ENCODE measurements at places on chromosomes 5 and 9. TPM values are rescaled to one million over a fixed set of nuclear protein-coding genes. Genes with fewer than 3 reads are reported as not detected.
A peak's percentile ranks its signal among the peaks of the same experiment; 100 is the strongest.

DNA sequence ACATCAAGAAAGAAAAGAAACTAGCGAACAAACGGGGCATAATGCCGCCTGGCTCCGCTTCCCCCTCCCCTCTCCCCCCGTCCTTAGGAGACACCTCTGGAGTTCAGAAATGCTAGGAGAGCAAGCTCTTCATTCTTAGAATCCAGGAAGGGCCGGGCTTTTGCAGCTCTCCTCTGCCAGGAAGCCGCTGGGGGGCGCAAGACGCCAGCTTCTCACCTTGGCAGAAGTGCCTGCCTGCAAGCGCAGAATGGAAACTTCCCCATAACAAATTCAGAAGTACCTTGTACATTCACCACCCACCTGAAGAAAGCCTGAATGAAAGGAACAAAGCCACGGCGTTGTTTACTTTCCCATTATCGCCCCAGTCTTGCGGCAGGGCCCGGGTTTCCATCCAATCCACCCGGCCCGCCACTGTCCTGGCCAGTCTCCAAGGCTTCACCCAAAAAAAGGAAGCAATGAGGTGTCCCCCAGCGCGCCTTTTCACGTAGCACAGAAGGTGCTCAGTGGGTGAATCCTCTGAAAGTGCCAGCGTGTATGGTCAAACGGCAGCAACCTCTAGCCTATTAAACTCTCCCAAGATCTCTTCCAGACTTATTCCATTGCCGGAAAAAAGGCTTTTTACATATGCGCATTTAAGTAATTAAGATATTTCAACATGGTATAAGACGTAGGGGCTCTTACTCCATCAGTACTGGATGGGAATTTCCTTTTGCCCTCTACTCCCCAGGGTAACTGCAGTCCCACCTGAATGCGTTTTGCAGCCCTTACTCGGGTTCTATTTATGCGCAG lies 1.6 kb upstream of the GADD45G start:
- DNase-seq = peak; percentile 64

GRCh38 chr5:172758077-172758833 lies 12.7 kb downstream of the DUSP1 start:
- no peak for DNase-seq

TRIM23 gene
- polyA plus RNA-seq = 10.8 TPM

- peak; percentile 20 for DNase-seq
These were observed 550 bp downstream of the CORO2A start for GRCh38 chr9:98191671-98192502.

DNA sequence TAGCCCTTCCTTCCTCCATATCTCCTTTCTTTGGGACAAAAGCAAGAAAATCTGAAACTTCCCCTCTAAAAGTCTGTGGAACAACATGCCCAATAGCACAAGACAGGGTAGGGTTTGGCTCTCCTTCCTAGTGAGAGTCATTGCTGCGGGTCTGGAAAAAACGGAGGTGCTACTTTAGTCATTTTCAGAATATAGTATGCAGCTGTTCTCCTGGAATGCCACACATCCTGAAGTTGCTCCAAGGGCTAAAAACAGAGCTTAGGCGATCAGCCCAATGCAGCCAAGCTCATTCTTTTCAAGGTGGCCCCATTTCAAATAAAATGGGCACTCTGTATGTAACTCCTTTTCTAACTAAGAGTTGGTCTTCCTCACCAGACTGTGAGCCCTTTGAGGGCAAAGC lies 39.5 kb upstream of the MYOT start:
- no peak for DNase-seq

GRCh38 chr5:10600626-10601245 lies 36.9 kb downstream of the ANKRD33B start:
- no peak for DNase-seq

CCDC187 gene
- not detected for polyA plus RNA-seq

- DNase-seq = no peak
These were observed 68.8 kb upstream of the LRRC70 start for GRCh38 chr5:62509806-62510205.

SLCO6A1 gene
- not detected for polyA plus RNA-seq

PCDHGA3 gene
- polyA plus RNA-seq = 0.11 TPM

FAT2 gene
- polyA plus RNA-seq = not detected

- no peak for DNase-seq
These were observed 126.1 kb upstream of the RETREG1 start for GRCh38 chr5:16742938-16743337.

- no peak for DNase-seq
These were observed 40.1 kb upstream of the GLIS3 start for GRCh38 chr9:4339836-4340560.

CMYA5 gene
- polyA plus RNA-seq = not detected

GRCh38 chr9:74570879-74571512 lies 73.9 kb downstream of the RORB start:
- no peak for DNase-seq

IL17B gene
- not detected for polyA plus RNA-seq

DNA sequence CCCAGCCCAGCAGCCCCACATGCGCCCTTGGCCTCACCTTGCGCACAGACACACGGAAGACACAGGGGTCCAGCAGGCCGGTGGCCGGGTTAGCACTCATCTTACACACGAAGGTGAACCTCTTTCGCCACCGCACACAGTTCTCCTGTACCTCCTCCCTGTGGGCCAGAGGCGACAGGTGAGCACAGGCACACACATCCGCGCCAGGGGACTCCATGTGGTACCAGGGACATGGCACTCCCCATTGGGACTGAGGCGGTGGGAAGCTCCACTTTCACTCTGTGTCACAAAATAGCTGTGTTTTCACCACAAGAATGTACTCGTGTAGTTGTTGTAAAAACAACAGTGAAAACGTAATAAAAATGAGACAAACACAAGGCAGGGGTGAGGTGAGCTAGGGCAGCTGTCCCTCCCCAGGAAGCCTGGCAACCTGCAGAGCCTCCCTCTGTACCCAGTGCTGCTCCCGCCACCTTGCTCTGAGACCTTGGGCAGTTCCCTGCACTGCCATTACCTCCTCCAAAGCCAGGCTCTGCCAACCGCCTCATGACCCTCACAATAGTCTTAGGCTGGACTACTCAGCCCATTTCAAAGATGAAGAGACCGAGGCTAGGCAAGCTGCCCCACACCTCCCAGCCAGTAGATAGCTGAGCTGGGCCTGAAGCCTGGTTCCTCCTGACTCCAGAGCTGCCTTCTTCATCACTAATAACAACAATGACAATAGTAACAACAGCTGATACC lies 16.3 kb upstream of the DPM2 start:
- no peak for DNase-seq

NR6A1 gene
- polyA plus RNA-seq = not detected

CTSV gene
- polyA plus RNA-seq = 0.26 TPM

SOHLH1 gene
- not detected for polyA plus RNA-seq

C9orf50 gene
- not detected for polyA plus RNA-seq

RBM22 gene
- 52.9 TPM for polyA plus RNA-seq

- DNase-seq = no peak
These were observed 191.6 kb downstream of the PLK2 start for GRCh38 chr5:58268268-58268667.

DNA sequence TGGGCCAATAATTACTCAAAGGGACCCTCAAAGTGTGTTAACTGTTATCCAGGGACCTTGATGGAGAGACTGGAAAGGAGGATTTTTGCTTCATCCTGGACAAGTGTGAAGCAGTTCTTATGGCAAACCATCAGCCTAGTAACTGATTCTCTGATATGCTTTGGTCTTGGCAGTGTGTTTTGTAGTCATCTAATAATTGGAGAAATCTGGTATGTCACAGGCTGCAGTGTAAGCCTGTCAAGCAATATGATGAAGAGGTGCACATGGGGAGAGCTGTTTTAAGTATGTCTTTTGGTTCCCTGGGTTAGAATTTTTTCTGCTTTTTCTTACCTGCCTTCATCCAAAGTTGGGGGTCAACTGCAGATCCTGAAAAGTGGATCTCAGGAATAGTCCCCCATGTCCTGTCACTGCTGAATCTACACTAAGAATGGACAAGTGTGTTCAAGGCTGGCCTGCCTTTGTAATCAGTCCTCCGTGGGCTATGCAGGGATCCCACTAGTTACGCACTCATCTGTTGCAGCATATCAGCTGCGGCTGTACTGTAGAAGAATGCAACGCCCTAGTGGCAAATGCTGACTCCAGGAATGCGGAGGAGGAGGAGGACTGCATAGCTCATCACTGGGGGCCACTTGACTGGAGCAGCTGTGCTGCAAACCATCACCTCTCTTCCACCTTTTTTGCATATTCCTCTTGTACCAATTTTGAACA lies 1.9 kb downstream of the SPTAN1 start:
- DNase-seq = no peak

PRR16 gene
- polyA plus RNA-seq = not detected

GRCh38 chr5:40494631-40495236 lies 185.0 kb upstream of the PTGER4 start:
- DNase-seq = no peak

DNA sequence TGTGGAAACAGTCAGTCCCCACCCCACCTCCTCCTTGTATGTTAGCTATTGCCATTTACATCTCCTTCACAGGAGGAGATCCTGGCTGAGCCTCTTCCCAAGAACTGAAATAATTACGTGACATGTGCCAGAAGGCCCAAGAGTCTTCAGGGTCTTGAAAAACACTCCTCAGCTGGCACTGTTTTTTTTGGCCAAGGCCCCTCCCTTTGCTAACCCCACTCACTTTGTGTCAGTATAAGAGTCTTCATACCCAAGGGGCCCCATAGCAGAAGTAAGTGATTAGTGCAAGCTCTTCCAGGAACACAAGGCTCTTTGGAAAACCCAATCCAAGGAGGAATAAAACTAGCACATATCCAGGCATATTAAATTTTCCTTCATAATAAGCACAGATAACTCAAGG lies 5.7 kb upstream of the LARP1 start:
- DNase-seq = no peak

- DNase-seq = no peak
These were observed 243.8 kb upstream of the PUM3 start for GRCh38 chr9:3087697-3088096.

SLC6A18 gene
- not detected for polyA plus RNA-seq

- no peak for DNase-seq
These were observed 3.2 kb downstream of the C1QTNF2 start for GRCh38 chr5:160367261-160367660.

CDC25C gene
- polyA plus RNA-seq = 0.19 TPM

DNA sequence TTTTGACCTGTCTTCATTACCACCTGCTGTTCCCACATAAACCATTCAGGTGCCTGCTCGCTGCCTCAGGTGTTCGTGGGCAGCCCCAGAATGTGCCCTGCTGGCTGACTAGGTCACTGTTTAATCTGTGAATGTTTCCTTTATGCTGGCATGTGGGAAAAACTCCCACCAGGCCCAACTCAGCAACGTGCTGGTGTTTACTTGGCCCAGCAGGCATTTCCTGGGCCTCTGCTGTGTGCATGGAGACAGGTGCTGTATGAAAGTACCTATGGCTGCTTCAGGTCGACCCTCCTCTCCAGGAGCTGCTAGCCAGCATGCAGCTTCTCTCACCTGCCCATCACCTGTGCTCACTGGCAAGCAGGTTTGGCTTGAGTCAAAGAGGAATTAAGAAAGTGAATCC lies 65.8 kb downstream of the RAD23B start:
- DNase-seq = no peak

DNA sequence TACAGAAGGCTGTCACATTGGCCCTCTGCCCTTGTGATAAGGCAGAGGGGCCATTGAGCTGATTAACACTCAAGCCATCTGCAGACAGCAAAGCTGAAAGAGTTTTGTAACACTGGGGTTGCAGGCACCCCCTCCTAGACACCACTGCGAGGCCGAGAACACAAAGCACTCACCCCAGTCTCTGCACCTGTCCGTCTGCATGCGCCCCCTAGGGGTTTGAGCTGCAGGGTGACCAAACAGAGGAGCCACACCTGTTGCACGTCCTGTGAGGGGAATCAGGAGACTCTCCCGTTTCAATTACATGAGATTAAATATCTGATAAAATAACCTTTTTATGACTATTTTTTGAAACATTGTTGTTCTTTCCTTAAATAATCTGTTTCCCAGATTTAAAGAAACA lies 1180.4 kb downstream of the CDH9 start:
- DNase-seq = no peak

DNA sequence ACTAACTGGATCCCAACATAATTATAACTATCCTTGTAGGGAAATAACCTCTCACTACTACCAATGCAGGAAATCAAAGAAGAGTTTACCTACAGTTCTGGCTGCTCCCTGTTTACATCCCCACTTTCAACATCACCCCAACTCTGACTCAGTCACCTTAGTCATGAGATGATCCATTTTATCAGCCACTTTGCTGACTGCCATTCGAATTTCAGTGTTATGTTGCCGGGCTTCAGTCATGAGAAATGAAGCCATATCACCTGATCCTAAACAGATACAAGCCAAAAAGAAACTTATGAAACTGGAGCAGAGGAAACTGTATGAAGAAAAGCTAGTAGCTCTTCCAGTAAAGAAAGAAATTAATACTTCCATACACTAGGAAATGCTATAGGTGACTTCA lies 33.7 kb downstream of the SLC31A2 start:
- DNase-seq = no peak

DNA sequence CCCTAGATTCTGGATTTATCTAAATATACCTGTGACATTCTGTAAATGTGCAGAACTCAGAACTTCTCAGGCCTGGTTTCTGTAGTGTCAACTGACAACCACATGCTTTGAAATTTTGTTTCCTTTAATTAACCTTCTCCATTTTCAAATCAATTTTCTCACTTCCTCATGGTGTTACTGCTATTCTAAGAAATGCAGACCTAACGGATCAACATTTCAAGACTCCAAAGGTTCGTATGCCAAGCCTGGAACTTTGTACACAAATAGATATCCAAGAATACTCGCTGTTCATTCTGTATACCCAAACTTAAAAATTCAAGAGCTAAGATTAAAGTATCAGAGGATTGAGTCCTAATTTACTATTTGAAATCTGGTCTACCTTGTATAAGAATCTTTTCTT lies 88.1 kb downstream of the SLC24A2 start:
- DNase-seq = no peak

SUSD1 gene
- 32.3 TPM for polyA plus RNA-seq

- no peak for DNase-seq
These were observed 139.4 kb downstream of the EFNA5 start for GRCh38 chr5:107531308-107531707.

CBY3 gene
- 1.3 TPM for polyA plus RNA-seq

DNA sequence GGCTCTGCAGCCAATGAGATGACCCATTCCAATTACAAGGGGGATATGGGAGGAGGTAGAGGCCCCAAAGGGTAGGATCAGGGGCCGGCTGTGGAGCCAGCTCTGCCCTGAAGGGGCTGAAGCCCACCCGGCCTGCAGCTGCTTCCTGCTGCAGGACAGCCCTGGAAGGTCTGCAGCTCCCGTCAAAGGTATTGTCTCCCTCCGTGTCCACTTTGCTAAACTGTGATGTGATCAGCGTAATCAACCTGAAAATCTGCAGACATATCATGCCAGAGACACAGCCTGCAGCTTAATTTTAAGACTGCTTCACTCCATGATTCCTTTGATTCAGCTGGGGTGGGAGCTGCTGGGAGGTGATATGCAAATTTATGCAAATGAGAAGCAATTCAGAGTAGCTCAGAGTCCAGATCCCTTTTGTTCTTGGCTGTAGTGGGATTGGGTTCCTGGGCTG lies 90.7 kb downstream of the GADD45G start:
- DNase-seq = no peak

DNA sequence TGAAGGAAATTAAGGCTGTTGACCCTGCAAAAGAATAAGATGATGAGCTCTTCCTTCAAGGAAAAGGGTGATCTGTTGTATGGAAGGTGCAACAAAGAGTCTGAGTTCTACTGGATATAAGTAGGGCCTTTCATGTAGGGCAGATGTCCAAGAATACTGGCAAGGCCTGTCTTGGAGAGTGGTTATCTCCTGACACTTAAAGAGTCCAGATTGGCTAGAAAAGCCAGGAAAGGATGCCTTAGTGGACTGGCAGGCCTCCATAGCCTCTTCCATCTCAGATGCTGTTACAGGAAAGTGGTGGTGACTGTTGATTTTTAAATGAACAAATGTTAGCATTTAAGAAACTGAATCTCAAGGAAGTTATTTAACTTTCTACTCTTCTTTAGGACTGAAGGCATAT lies 396.2 kb downstream of the RAB3C start:
- no peak for DNase-seq
